ENCODE measurements at places on chromosomes 6 and 20.

DNA sequence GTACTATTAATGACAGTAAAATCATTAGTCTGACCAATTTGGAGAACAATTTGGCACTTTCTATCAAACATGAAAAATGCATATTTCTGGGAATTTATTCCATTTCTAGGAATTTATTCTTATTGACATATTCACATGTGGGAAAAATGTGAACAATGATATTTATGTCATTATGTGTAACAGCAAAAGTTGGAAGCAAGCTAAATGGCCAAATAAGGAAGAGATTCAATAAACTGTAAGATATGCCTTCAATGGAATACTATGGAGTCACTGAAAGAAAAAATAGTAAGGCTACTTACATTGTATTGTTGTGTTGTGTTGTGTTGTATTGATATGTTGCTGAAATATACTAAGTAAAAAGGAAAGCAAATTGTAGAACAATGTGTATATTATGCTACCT, 100.5 kb upstream of the EDN1 start:
- no peak for DNase-seq

GRCh38 chr6:154319231-154319858, 37.3 kb downstream of the IPCEF1 start:
- no peak for DNase-seq

GRCh38 chr20:32697608-32698007, 23.9 kb upstream of the C20orf203 start:
- no peak for DNase-seq

DNA sequence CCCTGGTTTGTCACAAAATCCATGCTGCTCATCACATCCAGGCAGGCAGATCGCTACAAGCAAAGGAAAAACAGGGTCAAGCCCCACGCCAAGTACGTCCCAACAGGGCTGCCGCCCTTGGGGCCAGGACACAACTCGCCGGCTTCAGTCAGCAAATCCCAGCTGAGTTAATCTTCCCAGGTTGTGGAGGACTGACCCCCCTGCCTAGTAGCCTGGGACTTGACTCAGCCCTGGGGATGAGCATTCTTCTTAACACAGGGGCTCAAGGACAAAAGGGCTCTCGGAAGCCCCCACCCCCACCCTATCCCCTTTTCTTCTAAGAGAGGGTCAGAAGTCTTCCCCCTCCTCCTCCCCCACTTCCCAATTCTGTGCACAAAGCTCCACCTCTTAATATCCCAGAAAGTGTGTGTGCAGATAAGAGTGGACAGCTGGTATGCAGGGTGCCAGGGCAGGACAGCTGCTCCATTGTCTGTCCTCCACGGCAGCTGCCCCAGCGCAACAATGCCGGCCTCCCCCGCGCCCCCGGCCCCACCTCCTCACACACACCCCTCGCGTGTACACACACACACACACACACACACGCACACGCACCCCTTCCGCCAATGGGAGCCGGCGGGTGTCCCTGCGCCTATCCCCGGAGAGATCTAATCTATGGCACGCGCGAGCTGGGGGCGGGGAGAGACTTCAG, 4.5 kb downstream of the DLL1 start:
- peak; percentile 82 for DNase-seq

GRCh38 chr6:29647927-29648642, 8.8 kb upstream of the MOG start:
- DNase-seq, result no peak

GRCh38 chr20:54340206-54340605, 132.3 kb downstream of the PFDN4 start:
- no peak for DNase-seq

DNA sequence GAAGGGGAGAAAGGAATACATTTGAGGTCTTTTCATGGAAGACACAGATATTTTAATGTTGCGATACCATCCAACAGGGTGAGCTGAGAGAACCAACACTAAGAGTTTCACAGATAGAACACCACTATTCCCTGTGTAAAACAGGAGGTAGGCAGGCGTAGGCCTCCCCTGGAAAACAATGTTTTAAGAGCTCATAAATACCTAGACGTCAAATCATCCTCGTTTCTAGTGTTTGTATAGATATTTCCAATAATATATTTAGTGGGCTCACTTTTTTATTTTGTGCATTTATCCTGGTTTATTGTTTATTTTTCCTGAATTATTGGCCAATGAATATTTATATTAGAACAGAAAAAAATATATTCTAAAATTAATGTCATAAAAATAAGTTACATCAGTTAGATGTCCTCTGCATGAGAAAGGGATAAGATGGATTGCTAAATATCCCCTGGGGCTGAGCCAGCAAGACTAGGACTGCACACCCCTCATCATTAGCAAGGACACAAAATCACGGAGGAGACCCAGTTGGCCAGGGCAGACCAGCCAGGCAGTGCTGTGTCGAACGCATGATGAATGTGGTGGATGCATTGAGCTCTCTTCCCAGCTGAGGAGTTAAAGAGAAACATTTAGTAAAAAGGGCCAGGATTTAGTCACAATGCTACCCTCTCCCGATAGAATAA, 380.5 kb downstream of the C6orf118 start:
- DNase-seq, result no peak

DNA sequence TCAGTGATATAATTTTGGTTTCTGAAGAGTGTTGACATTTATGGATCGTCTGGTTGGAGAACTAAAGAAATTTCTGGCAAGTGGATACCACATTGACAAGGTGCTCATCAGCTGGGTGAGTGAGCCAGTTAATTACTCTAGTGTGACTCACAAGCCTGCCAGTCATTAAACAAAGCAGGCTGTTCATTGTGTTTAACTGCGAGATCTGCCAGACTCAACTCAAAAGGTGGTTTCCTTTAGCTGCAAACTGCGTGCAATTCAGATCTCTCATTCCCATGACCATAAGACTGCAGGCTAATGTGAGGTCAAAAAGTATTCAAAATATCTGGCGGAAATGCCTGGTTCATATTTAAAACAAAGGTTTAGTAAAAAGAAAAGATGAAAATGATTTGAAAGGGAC, 32.5 kb upstream of the IYD start:
- no peak for DNase-seq

DNA sequence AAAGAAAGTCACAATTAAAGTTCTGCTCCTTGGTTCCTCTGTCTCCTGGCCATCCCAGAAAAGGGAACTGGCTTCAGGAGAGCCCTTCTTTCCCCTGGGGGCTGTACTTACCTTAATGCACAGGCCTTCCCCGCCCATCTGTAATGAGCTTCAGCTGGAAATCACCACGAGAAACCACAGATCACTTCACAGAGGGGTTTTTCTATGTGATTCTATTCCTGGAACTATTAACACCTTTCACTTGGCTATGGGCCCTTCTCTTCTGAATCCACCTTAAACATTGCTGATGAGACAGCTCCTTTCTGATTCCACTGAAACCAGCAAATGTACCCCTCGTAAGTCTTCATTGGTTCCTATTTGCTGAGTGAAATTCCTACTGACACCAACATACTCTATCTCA, 80.7 kb downstream of the FOXF2 start:
- no peak for DNase-seq

DNA sequence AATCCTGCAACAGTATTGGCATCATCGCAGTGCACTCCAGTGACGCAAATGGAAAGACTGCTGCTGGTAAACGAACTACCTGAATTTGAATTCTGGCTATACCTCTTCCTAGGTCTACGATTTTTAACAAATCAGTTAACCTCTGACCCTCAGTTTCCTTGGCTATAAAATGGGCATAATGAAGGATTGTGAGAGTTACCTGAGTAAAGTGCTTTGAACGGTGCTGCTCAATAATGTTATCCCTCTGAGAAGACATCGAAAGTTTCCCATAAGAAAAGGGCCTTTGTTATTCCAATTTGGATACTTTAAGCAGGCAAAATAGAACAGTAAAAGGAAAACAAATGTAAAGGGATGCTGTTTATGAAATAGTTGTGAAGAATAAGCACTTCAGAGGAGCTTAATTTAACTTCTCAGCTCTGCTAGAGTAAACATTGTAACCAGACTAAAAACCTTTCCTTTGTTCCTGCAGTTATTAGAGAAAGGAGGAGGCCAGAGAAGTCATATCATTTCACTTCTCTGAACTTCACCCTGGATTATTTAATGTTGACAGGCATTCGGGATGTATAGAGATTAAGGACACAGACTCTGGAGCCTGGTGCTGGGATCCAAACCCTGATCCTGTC, 5.8 kb downstream of the SGK1 start:
- DNase-seq, result no peak

GRCh38 chr6:44266347-44266746, 996 bp upstream of the NFKBIE start:
- no peak for DNase-seq

DNA sequence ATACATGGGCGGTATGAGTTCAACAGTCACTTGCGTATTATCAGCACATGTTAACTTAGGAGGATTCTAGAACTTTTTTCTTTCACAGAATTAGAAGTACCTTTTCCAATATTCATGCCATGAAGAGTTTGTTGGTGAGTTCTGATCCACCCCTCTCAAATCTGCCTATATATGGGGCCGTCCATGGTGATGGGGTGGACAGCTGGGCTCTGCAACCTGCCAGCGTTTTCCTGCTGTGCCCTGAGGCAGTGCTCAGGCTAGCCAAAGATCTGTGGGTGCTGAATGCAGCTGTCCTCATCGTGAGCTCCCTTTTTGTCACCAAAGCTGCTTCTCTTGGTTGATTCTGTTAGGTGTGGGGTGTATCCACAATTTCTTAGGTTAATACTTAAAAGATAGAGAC, 88.7 kb downstream of the THBS2 start:
- DNase-seq, result no peak

GRCh38 chr20:23200914-23201313, 114.8 kb upstream of the CD93 start:
- DNase-seq, result no peak

DNA sequence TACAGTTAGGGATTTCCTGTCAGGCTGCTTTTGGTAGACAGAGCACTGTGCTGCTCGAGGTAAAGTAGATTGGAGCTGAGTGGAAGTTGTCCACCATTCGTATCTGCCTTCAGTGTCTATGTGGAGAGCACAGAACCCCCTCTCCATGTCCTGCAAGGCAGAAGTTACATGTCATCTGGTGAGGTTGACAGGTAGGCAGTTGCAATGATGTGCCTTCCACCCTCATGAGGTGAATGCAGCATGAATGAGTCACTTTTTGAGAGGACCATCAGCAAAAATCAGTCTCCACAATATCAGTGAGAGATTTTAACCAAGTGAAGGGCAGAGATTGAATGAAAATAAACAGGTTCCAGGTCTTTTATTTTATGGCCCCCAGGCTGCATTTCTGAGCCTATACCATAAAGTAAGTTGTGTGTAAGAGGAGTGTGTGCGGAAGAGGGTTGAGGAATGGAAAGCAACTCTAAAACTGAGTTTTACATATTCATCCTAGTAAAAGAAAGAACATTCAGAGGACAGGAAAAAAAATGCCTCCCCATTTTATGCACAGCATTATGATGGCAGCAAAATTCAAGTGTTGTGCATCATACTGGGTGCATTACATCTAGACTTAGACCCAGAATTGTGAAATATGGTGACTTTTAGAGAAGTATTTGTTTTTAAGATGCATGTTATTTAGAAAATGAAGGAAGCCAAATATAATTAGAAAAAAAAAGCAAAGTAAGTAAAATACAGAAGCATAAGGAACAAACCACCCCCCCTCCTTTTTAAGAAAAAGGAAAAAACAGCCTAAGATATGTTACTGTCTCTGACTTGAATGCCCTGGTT, 15.8 kb downstream of the TRAPPC3L start:
- no peak for DNase-seq

- DNase-seq, result no peak
These were observed 116.9 kb upstream of the FAM83B start for GRCh38 chr6:54729716-54730115.

DNA sequence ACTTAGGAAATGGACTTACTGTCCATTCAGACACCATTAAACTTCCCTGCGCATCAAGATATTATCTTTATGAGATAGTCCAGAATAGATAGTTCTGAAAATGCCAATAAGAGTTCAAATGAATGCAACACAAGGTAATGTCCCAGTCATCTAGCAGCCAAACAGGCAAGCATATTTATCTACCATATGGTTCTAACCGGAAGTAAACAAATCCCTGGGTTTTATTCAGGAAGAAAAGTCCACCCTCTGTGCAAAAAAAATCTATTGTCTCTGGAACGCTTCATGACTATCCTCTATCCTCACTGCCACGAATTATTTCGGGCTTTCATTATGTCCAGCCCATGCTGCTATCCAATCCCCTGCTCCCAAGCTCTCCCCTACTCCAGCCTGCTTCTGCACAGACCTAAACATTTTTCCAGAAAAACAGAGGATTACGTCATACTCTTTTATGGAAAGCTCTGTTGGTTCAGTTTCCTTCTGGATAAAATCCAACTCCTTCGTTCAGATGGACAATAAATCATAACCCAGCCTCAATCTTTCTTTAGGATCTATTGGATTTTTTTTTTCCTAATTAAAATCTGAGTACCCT, 11.4 kb downstream of the PPIL6 start:
- no peak for DNase-seq

DNA sequence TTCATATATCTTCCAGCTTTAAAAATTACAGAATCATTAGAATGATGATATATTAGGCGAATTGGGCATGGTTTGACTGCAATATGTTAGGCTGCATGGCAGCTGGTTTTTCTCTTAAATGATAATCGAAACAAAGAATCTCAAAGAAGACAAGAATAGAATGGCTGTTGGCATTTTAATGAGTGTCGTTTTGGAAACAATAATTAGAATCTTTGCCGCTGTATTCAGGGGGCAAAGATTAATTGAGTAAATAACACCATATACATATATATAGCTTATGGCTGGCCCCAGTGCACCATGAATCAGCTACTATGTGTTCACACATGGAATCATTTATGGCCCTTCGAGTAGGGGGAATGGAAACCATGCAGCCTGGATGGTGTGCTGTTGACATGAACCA, 216.2 kb downstream of the RNF144B start:
- DNase-seq, result no peak

DNA sequence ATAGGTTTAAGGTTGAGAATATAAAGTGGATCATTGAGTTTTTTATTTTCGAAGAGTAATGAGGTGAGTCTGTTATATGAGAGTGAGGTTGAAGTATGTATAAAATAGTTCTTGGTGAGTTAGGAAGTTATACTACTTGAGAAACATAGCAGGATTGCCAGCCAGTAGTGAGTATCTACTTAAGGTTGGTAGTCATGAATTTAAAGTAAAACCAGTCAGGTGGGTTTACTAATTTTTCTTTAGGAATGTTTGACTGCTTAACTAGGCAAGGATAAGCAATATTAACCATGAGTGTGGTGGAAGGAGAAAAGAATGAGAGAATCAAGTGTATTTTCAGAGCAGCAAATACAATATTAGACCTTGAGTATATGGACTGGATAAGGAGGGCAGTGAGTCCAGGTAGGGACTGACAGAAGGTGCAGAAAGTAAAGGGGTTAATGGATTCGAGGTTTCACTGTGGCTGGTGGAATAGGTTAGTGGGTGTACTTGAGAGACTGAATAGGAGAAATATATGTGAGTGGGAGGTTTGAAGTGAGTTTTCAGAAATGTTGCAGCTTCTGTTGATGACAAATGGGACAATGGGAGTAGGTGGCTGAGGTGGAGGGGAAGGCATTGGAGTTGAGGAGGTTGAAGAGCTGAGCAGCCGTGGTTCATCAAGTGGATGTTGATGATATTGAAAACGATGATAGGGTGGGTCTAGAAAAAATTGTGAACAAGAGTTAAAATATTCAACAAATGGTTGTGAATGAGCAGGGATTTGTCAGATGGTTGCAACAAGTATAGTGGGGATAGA, 232.5 kb upstream of the ASCC3 start:
- no peak for DNase-seq
